Glutamatergic neuron (in vitro differentiated cells): ENCODE measurements at places on chromosomes 16 and 17.

GRCh38 chr16:67701420-67701819 is 17.7 kb downstream of the GFOD2 start:
- H3K36me3 ChIP-seq, result peaks cover 10% of the 10 kb centered on the region
- no peak overlapping the region for H3K4me3 ChIP-seq
- no peak for DNase-seq

GRCh38 chr17:44807817-44808155 is 22.3 kb downstream of the GJC1 start:
- DNase-seq, result peak; percentile 57
- H3K4me3 ChIP-seq, result peak overlapping the region; percentile 77
- H3K27me3 ChIP-seq, result peaks cover 7% of the 10 kb centered on the region
- H3K27ac ChIP-seq, result peak overlapping the region; percentile 67

GRCh38 chr16:50178491-50178941 is 25.4 kb downstream of the TENT4B start:
- peaks cover 9% of the 10 kb centered on the region for H3K36me3 ChIP-seq
- peaks cover 2% of the 10 kb centered on the region for H3K4me1 ChIP-seq
- no peak overlapping the region for H3K27ac ChIP-seq
- H3K4me3 ChIP-seq, result no peak overlapping the region
- peaks cover 3% of the 10 kb centered on the region for H3K27me3 ChIP-seq

DNA sequence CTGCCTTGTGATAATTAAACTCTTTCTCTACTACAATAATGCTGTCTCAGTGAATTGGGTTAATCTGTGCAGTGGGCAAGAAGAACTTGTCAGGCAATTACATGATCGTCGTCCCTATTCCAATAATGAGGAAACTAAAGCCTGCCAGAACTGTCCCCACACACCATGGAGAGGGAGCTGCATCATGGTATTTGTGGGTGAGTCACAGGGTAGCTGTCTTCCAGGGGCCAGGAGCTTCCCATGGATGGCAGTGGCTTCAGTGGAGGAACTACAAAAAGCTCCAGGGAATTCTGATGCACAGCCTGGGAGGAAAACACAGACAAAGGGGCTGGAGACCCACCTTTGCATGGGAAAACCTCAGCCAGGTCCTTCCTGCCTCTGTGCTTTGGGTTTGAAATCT is 83.3 kb upstream of the C16orf82 start:
- H3K4me1 ChIP-seq, result no peaks in the 10 kb centered on the region
- peaks cover 3% of the 10 kb centered on the region for H3K27me3 ChIP-seq
- DNase-seq, result no peak
- H3K36me3 ChIP-seq, result no peaks in the 10 kb centered on the region
- H3K4me3 ChIP-seq, result no peak overlapping the region
- no peak overlapping the region for H3K27ac ChIP-seq

DNA sequence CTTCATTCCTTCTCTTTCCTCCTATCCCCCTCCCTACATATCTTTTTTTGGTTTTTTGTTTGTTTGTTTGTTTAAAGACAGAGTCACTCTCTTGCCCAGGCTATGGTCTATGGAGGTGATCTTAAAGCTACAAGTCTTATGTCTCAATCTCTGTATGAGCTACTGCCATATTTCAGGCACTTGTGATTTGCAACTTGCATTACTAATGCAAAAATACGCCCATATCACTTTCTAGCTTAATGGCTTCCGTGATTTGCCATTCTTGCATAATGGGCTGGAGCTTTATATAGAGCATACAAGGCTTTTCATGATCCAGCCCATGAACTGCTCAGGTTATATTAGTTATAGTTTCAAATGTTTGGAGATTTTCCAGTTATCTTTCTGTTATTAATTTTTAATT is 7.5 kb downstream of the CFAP97D1 start:
- H3K4me3 ChIP-seq, result no peak overlapping the region
- H3K27me3 ChIP-seq, result peaks cover 2% of the 10 kb centered on the region
- no peak for DNase-seq
- H3K27ac ChIP-seq, result no peak overlapping the region

DNA sequence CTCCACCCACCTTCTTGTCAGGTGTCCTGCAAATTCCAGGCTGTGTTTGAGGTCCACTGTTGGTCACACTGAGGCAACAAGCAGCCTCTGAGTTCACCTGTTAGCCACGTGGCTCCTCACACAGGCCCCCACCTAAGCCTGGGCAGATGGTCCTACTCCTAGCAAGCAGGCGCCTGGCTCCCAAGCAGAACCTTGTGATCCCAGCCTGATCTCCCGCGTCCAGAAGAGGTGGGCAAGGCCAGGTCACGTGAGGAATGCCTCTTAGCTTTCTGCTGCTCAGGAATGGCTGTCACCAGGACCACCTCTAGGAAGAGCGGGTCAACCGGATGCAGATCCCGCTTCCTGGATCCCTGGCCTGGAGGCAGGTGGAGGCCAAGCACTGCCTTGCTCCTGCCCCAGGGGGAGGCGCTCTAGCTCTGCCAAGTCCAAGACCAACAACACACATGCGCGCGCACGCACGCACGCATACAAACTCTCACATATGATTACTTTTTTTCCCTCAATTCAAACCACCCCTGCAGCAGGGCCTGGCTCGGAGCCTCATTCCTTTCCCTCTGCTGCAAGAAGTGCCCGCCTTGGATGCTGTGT is 9.5 kb downstream of the CYB561 start:
- H3K27me3 ChIP-seq, result peaks cover 14% of the 10 kb centered on the region
- H3K27ac ChIP-seq, result peak overlapping the region; percentile 38
- DNase-seq, result no peak
- no peak overlapping the region for H3K4me3 ChIP-seq
- no peaks in the 10 kb centered on the region for H3K36me3 ChIP-seq

DNA sequence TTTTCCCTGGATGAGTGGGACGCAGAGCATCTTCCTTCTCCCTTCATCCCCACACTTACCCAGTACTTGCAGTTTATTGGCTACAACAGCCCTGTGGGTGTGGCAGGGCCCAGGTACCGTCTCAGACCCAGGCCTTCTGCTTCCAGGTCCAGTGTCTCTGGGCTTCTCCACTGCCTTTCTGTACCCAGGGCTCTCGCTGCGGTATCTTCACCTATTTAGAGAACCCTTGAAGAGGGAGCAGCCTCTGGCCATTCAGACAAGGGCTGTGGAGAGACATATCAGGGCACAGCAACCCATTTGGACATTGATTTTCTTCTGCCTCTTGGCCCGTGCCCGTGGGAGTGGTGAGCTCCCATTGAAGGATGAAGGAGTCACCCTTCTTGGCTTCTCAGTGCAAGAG is 17.3 kb downstream of the TBX4 start:
- no peak overlapping the region for H3K4me3 ChIP-seq
- no peak for DNase-seq
- H3K4me1 ChIP-seq, result peaks cover 10% of the 10 kb centered on the region
- no peaks in the 10 kb centered on the region for H3K36me3 ChIP-seq
- H3K27me3 ChIP-seq, result peaks cover 3% of the 10 kb centered on the region
- H3K27ac ChIP-seq, result no peak overlapping the region

GRCh38 chr17:63452962-63453551 is 7.0 kb upstream of the CYB561 start:
- DNase-seq, result no peak
- peaks cover 13% of the 10 kb centered on the region for H3K4me1 ChIP-seq
- H3K4me3 ChIP-seq, result no peak overlapping the region
- H3K27ac ChIP-seq, result no peak overlapping the region
- no peaks in the 10 kb centered on the region for H3K36me3 ChIP-seq

DNA sequence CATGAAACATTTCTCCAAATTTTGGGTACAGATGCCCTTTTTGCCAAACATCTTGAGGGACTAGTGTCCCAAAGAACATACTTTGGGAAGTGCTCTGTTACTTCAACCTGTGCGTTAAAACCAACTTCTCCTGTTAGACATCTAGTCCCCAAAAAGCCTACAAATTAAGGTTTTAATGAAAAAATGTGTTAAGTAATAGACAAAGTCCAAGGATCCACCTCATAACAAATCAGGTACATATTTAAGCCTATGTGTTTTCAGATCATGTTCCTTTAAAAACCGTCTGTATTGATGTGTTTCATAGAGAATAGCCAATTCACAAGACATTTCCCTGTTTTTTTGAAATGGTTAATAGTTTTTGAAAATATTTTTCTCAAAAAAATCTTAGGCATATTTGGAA is 174.8 kb upstream of the FAM20A start:
- peaks cover 2% of the 10 kb centered on the region for H3K4me1 ChIP-seq
- no peak overlapping the region for H3K27ac ChIP-seq
- H3K36me3 ChIP-seq, result no peaks in the 10 kb centered on the region
- no peak overlapping the region for H3K4me3 ChIP-seq

DNA sequence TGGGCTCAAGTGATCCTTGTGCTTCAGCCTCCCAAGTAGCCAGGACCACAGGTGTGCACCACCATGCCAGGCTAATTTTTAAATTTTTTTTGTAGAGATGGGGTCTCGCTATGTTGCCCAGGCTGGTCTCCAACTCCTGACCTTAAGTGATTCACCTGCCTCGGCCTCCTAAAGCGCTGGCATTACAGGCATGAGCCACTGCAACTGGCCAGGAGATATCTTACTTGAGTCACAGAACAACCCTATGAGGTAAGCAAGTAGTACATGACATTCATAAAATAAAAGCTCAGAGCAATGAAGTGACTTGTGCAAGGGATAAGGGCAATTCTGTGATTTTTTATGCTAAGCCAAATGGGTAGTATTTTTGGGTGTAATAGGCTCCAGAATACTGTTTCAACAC is 57.3 kb downstream of the CDC27 start:
- no peak overlapping the region for H3K27ac ChIP-seq
- no peaks in the 10 kb centered on the region for H3K4me1 ChIP-seq
- no peaks in the 10 kb centered on the region for H3K27me3 ChIP-seq
- no peak overlapping the region for H3K4me3 ChIP-seq
- no peak for DNase-seq
- no peaks in the 10 kb centered on the region for H3K36me3 ChIP-seq

DNA sequence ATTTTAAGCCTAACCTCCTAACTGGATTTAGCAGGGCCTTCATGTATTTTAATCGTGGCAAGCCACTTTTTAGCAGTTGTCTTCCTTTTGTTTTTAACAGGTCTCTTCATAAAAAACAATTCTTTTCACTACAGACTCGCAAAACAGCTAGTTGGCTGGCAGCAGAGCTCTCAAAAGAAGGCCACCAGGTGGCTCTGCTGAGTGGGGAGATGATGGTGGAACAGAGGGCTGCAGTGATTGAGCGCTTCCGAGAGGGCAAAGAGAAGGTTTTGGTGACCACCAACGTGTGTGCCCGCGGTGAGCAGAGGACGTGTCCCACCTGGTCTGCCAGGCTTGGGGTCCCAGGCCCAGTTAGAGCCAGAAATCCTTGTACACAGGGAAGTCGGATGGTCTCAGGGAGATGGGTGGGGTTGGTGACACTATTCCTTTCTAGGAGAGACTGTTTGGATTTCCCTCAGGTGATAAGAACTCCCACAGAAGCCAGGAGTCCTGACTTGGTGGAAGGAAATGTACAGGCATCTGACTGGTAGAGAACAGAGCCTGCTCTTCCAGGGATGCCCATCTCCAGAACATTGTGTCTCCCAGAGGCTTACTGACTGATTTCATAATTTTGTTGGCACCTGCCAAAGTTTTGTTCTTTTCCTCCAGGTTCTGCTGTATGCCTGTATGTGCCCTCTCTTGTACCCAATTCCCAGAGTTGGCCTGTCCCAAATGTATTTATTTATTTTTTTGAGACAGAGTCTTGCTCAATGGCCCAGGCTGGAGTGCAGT is 14.9 kb upstream of the DDX19A start:
- DNase-seq, result peak; percentile 29
- no peaks in the 10 kb centered on the region for H3K4me1 ChIP-seq
- no peak overlapping the region for H3K4me3 ChIP-seq
- H3K27ac ChIP-seq, result no peak overlapping the region
- H3K27me3 ChIP-seq, result peaks cover 4% of the 10 kb centered on the region
- H3K36me3 ChIP-seq, result peaks cover 5% of the 10 kb centered on the region

DNA sequence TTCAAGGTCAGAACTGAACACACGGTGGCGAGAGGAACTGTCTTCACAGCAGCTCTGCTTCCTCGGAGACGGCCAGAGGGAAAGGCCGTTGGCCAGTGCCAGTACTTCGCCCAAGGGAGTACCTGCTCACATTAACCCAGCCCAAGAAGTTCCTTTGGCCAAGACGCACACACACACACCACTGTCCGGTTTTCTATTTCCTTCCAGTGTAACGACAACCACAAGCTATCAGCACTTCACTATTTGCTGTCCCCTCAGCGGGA is 744 bp upstream of the GGNBP2 start:
- peak overlapping the region; percentile 97 for H3K27ac ChIP-seq
- no peaks in the 10 kb centered on the region for H3K36me3 ChIP-seq
- peaks cover 15% of the 10 kb centered on the region for H3K27me3 ChIP-seq
- DNase-seq, result no peak

- H3K36me3 ChIP-seq, result no peaks in the 10 kb centered on the region
- no peak overlapping the region for H3K4me3 ChIP-seq
- no peaks in the 10 kb centered on the region for H3K4me1 ChIP-seq
- H3K27ac ChIP-seq, result no peak overlapping the region
- no peaks in the 10 kb centered on the region for H3K27me3 ChIP-seq
These were observed 86.8 kb upstream of the WSB1 start for GRCh38 chr17:27207073-27207513.

DNA sequence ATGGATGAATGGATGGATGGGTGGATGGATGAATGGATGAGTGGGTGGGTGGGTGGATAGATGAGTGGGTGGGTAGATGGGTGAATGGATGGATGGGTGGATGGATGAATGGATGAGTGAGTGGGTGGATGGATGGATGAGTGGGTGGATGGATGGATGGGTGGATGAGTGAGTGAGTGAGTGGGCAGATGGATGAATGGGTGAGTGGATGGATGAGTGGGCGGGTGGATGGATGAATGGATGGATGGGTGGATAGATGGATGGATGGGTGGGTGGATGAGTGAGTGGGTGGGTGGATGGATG is 6.4 kb upstream of the KATNB1 start:
- H3K4me1 ChIP-seq, result no peaks in the 10 kb centered on the region
- no peak for DNase-seq
- no peak overlapping the region for H3K4me3 ChIP-seq

DNA sequence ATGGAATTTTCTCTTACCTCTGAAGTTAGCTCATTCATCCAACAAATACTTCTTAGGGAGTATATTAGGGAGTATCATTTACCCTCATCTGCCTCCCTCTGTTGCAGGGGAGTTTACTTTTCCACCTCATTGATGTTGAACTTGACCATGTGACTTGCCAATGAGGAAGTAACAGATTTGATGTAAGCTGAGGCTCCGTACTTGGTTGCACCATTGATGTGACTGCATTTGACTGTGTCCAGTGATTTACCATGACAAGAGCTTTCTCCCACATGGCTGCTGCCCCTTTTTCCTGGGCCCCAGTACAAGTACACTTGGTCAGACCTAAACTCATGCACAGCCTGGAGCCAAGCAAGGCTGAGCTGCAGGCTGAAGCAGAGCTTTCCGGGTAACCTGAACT is 81.6 kb upstream of the HS3ST2 start:
- DNase-seq, result no peak
- peaks cover 6% of the 10 kb centered on the region for H3K4me1 ChIP-seq
- no peaks in the 10 kb centered on the region for H3K27me3 ChIP-seq
- no peak overlapping the region for H3K27ac ChIP-seq
- no peak overlapping the region for H3K4me3 ChIP-seq

DNA sequence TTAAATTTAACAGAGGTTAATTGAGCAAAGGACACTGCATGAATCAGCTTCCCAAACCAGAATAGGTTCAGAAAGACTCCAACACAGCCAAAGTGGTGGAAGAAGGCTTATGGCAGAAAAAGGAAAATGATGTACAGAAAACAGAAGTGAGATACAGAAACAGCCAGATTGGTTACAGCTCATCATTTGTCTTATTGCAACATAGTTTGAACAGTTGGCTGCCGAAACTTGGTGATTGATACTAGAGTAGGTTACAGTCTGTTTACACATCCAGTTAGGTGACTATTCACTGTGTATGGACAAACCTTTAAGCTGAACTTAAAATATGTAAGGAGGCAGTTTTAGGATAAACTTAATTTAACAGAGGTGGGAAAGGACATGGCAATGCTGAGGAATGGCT is 18.3 kb downstream of the TMEM100 start:
- H3K4me3 ChIP-seq, result no peak overlapping the region
- H3K27ac ChIP-seq, result no peak overlapping the region
- no peaks in the 10 kb centered on the region for H3K27me3 ChIP-seq
- H3K4me1 ChIP-seq, result peaks cover 6% of the 10 kb centered on the region
- DNase-seq, result no peak
